Osteocyte (in vitro differentiated cells): ENCODE measurements at places on chromosomes 6 and 20.

GRCh38 chr6:89978749-89979145 lies 84.5 kb downstream of the GJA10 start:
- DNase-seq: no peak

GRCh38 chr6:36818756-36819155 lies 20.5 kb downstream of the CPNE5 start:
- DNase-seq: no peak

DNA sequence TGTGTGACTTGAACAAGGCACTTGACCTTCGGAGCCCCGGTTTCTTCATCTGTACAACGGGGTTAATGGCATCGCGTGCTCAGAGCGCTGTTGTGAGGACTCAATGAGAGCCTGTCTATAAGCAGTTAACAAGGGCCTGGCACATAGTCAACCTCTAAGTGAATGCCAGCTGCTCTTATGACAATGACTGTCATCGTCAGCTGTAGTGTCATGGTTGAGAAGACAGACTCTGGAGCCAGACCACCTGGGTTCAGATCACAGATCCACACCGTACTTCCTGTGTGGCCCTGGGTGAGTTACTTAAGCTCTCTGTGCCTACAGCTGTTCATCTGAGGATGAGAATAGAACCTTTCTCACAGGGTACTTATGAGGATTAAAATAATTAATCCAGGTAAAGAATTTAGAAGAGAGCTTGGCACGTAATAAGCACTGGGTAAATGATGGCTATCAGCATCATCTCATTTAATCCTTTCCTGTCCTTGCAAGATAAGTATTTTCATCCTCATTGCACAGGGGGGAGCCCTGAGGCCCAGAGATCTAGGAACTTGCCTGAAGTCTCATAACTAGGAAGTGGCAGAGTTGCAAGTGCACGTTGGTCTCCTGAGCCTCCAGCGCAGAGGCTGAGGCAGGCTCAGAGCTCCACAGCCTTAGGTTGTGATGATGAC lies 105.3 kb downstream of the EYA2 start:
- no peak for DNase-seq

DNA sequence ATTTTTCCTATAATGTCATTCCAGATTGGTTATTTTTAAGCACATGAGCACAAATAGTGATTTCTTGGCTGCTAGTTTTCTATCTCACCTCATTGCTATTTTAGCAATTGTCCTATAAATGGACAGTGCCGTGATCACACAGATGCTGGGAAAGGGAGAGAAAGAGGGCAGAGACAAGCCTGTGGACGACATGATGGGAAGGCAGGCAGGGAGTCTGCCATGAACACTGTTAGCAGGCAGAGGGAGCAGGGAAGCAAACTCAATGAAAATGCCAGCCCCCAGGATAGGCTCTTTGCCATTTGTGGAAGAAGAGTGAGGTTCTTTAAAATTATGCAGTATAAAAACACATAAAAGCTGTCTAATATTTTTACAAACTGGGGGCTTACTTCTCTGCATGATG lies 96.8 kb downstream of the ADTRP start:
- DNase-seq: no peak

GRCh38 chr20:52230409-52230808 lies 38.8 kb upstream of the ZFP64 start:
- no peak for DNase-seq

DNA sequence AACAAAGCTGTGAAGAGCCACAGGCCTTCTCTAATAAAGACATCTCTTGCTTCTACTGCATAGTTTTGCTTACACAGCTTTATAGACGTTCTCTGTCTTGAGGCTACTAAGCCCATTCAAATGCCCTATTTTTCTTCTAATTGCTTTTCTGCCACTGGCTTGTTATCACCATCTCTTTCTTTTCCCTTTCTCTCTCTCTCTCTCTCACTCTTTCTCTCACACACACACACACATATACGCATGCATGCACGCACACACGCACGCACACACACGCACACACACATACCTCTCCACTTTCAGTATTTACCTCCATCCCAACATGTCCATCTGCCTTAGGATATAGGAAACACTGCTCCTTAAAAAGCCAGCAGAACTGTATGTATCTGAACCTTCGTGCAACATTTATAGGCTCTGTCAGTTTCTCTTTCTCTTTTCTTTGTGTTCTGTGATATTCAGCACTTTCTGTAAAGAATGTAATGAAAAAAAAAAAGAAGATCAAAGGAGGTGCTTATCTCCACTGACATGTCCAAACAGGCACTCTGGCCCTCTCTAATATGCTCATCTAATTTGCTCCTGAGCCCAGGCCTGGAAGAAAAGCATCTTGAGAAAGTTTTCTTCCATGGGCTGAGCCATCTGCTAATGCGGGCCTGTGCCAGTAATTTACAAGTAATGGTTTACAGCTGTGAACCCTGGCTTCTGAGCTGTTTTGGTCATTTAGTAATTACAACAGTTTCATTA lies 1046.7 kb upstream of the MAP3K7 start:
- DNase-seq: no peak

GRCh38 chr6:84707171-84707570 lies 57.2 kb downstream of the TBX18 start:
- DNase-seq: no peak

- DNase-seq: no peak
Measured at GRCh38 chr6:113599444-113599843, 257.7 kb upstream of the MARCKS start.

DNA sequence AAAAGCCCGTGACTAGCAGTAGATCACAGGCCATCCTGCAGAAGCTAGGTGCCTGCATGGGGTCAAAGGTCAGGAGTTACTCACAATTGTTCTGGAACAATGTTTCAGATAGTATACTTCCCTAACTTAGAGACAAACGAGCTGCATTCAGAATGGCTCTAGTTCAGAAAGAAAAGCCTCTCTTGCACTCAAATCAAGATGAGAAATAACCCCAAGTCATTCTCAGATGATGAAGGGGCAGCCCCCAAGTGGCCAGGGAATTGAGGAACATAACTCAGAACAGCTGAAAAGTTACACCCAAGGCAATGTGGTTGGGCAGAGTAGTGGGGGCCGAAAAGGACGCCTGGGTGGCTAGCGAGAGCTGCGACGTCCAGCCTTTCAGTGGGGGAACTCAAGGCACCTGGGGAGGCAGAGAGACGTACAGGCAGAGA lies 27.8 kb downstream of the FYN start:
- no peak for DNase-seq

- DNase-seq: no peak
Measured at GRCh38 chr6:106411056-106411455, 50.5 kb downstream of the CRYBG1 start.

DNA sequence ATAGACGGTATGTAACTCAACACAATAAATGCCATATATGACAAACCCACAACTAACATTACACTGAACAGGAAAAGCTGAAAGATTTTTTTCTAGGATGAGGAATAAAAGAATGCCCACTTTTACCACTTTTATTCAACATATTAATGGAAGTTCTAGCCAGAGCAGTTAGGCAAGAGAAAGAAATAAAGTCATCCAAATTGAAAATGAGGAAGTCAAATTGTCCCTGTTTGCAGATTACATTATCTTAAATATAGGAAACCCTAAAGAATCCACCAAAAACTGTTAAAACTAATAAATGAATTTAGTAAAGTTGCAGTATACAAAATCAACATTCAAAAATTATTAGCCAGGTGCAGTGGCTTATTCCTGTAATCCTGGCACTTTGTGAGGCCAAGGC lies 24.6 kb upstream of the ADGB start:
- no peak for DNase-seq
